ENCODE measurements at places on chromosomes 3 and 15.

GRCh38 chr3:118912188-118912587 is 122.5 kb downstream of the IGSF11 start:
- no peak for DNase-seq

GRCh38 chr3:113086560-113087461 is 96.0 kb downstream of the GTPBP8 start:
- no peak for DNase-seq

GRCh38 chr3:101497803-101498202 is 15.2 kb downstream of the SENP7 start:
- no peak for DNase-seq

DNA sequence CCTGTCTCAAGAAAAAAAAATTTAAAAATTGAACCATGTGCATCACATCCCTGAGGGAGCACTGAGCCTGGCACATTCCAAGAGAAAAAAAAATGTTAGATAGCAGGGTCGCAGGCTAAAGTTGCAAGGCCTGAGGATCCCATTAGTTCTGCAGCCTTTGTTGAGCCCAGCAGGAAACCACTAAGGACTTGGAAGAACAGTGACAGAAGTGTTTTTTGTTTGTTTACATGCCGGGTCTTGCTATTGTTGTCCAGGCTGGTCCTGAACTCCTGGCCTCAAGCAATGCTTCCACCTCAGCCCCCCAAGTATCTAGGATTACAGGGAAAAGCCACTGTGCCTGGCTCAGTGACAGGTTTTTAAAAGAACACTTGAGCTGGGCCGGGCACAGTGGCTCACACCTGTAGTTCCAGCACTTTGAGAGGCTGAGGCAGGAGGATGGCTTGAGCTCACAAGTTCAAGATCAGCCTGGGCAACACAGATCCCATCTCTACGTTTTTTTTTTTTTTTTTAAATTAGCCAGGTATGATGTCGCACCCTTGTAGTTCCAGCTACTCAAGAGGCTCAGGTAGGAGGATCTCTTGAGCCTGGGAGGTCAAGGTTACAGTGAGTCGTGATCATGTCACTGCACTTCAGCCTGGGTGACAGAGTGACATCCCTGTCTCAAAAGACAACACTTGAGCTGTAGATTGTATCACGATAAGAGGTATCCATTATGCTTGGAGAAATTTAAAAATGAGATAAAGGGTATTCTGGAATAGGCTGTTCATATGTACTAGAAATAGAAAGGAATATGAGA is 15.2 kb downstream of the CHAC1 start:
- no peak for DNase-seq

DNA sequence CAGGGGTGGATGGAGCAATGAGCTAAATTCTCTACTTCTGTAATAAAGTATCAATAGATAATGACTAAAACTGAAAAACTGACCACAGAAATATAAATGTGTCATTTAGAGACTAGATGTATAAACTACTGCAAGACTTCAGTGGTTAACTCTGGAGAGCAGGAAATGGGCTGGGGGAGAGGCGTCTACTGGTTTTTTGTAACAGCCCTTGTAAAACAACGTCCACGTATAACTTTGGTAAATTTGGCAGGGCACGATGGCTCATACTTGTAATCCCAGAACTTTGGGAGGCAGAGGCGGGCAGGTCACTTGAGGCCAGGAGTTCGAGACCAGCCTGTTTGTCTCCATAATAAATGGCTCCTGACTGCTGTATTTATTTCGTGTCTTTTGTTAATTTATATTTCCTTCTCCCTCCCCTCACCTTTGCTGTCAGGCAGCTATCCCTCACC is 12.5 kb downstream of the RAB27A start:
- DNase-seq, result no peak

DNA sequence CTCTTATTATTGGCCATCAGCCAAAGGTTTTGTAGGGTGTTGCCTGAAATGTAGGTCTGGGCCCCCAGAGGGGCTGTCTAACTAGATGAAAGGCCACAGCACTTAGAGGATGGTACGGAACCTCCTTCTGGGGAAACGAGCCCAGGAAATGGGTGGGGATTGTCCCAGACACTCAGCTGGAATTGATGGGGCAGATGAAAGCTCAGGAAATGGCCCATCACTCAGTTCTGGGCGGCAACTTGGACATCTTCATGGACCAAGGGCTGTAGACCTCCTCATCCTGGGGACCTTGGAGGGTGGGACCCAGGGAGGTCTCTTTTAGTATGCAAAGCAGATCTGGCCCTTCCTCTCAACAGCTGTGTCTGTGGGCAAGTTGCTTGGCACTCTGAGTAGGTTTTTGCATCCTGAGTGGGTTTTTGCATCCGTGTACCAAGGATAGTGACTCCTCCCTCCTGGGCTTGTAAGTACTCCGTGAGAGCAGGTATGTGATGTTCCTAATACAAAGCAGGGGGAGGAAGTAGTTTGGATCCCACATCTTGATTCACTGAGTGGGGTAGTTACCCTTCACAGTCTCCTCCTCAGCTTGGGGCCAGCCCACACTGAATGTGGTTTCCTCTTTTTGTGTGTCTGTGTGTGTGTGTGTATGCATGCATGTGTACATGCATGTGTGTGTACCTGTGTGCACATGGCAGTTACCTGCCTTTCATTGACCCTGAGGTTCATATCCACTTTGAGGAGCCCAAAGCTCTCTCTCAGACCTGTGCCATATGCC is 292.0 kb downstream of the RPLP1 start:
- DNase-seq, result no peak

DNA sequence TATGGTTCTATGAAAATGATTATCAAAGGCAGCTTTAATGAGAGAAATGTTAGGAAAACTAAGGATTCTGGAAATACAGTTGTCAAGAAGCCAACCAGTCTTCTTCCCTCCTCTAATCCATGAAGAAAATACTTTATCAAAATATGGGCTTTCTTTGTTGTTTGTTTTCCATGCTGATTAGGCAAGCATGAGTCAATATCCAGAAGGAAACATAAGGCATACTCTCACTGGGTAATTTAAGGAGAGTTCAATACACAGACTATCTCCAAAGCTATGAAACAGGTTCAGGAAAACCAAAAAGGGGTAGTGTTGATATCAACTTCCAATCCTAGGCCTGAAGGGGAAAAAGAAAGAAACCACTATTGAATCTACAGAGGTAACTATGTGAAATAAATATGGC is 68.7 kb upstream of the CMC1 start:
- DNase-seq, result no peak

- DNase-seq, result no peak
These were observed 349.3 kb downstream of the TIGIT start for GRCh38 chr3:114642951-114643741.

DNA sequence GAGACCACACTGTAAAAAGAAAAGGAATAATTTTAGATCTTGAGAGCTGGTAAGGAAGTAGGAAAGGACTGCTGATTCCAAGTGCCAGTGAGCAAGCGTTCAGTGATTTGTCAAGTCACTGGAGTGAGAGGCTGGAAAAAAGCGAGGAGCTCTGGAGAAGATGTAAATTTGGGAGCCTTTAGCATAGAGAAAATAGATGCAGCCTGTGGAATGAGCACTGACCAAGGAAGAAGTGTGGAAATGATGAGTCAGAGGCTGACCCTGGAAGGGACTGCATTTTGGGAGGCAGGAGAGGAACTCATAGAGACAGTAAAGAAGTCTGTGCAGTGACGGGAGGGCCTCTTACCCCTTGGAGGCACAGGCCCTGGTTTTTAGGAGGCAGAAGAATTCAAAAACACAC is 17.1 kb upstream of the ABTB1 start:
- DNase-seq, result no peak

Measured in right cardiac atrium (tissue), 5 donors.